HCT116 (cell line): ENCODE measurements at places on chromosomes 11 and 22.

- DNase-seq = no peak
Measured at GRCh38 chr11:95465887-95466286, 234.9 kb upstream of the SESN3 start.

DNA sequence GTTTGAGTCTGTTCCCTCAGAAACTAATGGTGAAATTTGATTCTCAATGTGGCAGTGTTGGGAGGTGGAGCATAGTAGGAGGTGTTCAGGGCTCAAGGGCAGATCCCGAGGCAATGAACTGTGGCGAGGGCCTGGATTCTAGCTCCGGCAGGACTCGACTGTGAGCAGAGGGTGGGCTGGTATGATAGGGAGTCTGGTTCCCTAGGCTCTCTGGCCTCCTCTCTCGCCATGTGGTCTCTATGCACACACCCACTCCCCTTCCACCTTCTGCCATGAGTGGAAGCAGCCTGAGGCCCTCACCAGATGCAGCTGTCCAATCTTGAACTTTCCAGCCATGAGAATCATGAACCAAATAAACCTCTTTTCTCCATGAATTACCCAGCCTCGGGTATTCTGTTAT is 32.3 kb downstream of the ATP6V1E1 start:
- DNase-seq = no peak

GRCh38 chr22:19382240-19382639 is 49.3 kb downstream of the HIRA start:
- DNase-seq = no peak

DNA sequence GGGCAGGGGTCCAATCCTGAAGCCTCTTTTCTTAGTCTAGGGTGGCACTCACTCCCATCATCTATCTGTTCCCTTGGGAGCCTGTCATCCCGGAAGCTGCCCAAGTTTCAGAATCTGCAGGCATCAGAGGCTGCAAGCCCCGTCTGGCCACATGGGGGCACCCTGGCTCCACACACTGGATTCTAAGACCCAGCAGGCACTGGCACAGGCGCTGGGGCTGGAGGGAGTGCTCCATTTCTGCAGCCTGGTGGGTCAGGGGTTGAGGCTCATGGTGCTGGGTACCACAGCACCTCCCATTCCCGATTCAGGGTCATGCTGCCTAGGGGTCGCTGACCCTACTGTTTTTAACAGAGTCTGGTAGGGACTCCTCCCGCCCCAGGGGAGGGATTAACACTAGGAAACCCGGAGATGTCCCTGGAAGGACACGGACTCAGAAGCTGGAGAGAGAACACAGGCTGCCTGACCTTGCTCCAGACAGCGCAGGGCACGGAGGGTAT is 243.9 kb upstream of the SYN3 start:
- DNase-seq = peak; percentile 0

DNA sequence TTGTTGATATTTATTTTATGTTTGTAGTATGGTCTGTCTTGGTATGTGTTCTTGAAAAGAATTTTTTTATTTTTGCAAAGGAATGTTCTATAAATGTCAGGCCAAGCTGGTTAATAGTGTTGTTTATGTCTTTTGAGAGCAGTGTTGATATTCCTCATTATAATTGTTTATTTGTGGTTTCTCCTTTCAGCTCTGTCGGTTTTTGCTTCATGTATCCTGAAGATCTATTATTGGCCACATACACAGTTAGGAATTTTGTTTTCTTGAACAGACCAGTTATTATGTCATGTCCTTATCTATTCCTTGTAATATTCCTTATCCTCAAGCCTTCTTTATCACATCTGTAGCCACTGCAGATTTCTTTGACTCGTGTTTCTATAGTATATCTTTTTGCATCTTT is 56.5 kb downstream of the PDHX start:
- no peak for DNase-seq

DNA sequence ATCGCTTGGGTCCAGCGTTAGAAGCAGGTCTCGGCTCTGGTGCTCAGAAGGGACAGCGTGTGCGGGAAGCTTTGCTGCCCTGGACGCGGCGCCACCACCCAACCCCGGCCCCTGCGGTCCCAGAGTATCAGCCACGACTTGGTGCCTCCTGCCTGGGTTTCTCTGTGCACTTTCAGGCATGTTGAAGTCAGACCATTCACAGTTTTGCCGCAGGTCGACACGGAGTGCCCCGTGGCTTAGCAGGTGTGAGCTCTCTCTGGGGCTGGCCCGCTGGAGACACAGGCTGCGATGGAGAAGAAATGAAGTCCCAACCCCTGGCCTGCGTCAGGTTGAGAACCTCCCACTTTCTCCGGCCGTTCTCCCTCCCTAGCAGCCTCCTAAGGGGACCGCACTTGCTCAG is 494.5 kb downstream of the BRD1 start:
- DNase-seq = no peak

DNA sequence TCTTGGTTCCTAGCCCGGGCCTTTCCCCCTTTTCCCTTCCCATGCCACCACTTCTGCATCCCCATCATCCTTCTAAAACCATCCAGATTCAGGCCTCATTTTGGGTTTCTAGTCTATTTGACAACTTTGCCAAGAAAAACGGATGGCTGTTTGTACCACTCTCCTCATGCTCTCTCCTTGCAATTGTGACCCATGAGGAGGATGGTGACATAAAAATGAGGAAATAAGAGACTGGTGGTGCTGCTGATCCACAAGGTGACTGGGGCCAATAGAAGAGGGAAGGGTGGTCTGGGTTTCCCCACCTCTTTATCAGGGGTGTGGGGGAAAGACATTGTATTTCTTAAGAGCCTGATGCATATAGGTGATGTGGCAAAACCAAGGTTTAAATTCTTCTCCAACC is 1.0 kb downstream of the MS4A4A start:
- DNase-seq = no peak

DNA sequence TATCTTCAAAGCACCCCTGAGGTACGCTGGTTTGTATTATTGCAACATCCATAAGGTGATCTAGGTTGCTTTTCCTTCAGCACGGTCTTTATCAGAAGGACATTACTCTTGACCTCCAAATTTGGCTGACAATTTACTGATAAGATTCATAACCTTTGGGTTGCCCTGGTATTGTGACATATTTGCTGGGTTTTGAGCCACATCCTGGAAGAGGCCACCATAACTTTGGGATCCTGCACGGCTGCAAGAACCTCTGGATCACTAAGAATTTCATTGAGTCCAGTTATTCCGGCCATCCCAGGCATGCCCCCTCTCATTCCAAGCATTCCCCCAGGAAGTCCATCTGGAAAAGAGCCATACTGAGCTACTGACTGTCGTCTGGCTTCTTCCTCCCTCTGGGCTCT is 6.5 kb upstream of the PLET1 start:
- DNase-seq = no peak

DNA sequence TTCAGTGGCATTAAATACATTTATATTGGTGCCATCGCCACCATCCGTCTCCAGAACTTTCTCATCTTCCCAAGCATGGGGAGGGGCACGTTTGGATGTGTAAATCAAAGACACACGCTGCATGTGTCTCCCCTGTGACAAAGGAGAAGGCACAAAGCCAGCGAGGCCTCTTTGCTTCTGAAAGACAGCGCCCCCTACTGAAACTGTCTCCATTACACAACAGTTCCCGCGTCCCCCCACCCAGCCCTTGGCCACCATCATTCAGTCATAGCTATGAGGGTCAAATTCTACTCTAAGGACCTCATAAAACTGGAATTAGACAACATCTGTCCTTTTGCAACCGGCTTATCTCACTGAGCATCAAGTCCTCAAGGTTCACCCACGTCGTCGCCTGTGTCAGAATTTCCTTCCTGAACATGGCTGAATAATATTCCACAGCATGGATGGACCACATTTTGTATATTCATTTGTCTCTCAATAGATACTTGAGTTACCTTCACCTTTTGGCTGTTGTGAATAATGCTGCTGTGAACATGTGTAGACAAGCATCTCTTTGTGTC is 64.8 kb downstream of the IGF2 start:
- no peak for DNase-seq

- DNase-seq = peak; percentile 96
Measured at GRCh38 chr22:31107178-31107893, at the start of gene SELENOM. TSS of gene SELENOM (minus strand) at chr22:31107568. CDS start at chr22:31107505, 63 bp downstream.

- no peak for DNase-seq
Measured at GRCh38 chr11:25163421-25163820, 666.6 kb downstream of the LUZP2 start.

DNA sequence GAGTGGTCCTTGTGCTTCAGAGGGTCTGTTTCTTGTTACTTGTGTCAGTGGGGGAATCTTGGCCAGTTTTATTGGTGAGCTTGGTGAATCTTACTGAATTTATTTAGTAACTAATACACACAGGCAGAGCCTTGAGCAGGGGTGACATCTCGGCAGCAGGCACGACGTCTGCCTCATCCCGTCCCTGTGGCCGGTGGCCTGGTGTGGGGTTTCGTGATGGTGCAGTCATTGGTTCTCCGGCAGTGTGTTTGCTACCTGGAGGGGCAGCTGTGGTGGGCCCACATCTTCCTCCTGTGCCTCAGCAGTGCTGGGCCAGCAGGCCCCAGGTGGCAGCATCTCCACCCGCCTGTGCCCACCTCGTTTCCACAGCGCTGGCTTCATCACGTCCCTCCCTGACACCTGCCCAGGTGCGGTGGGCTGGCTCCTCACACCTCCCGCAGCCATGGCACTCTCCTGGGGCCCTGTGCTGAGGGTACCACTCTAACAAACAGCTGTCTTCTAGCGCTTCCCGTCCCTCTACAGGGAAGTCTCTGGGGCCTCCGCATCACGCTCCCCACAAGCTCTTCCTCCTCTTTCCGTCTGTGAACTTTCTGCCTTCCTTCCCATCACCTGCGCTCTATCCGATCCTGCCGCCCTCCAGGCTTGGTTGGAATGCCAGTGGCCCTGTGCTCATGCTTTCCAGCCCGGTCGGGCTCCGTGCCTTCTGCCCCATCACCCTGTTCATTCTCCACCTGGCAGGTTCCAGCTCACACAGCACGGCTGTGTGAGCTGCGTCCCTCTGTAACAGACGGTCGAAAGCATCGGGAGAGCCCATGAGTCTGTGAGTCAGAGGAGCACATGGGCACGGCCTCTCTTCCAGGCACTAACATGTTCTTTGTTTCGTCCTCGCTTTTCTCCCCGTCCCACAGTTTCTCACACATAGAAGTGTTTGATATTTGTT is 203.4 kb downstream of the TBC1D22A start:
- DNase-seq = no peak

GRCh38 chr11:126339863-126340434 is 15.5 kb upstream of the ST3GAL4 start:
- no peak for DNase-seq

DNA sequence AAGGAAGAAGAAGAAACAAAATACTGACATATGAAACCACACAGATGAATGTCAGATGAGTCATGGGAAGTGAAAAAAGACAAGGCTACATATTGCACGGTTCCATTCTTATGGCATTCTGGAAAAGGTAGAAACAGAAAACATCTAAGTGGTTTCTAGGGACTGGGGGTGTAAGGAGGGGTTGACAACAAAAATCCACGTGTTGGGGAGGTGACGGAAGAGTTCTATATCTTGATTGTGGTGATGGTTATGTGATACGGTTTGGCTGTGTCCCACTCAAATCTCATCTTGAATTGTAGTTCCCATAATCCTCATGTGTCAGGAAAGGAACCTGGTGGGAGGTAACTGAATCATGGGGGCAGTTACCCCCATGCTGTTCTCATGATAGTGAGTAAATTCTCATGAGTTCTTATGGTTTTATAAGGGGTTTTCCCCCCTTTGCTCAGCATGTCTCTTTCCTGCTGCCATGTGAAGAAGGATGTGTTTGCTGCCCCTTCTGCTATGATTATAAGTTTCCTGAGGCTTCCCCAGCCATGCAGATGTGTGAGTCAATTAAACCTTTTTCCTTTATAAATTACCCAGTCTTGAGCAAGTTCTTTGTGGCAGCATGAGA is 6.4 kb upstream of the ARFGAP3 start:
- DNase-seq = peak; percentile 43

DNA sequence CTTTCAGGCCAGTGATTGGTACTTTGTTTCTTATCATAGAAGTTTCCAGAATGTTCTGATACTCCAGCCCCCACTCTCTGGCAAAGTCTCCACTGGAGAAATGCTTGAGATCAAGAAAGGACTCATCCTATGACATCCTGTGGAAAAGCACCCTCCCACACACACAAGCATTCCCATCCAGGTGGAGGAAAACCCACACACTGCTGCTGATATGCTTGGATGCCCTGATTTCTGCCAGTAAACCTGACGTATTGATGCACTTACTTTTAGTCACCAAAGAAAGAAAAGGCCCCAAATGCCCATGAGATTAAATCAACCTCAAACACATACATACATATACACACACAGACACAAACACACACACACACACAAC is 9.2 kb upstream of the SLC5A12 start:
- no peak for DNase-seq

DNA sequence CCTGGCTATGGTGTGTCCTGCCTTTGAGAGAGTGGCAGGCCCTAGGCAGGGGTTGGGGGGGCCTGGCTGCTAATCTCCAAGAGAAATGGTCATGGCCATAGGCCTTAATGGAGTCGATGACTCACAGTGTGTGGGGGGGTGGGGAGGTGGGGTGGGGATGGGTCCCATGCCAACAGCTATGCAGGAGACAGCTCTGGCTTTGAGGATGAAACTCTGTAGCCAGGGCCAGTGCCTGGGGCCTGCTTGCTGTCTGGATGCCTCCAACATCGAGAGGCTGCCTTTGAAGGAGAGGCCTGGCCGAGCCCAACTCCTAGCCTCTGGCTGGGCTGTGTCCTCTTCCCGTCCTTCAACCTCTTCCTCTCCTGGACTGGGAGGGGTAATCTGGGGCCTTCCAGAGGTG is 23.9 kb upstream of the TSPAN18 start:
- DNase-seq = no peak

- DNase-seq = no peak
Measured at GRCh38 chr22:34236527-34236926, 316.3 kb upstream of the LARGE1 start.
